Activated CD4-positive, alpha-beta T cell treated with anti-CD3 and anti-CD28 coated beads, Interleukin-2, amount 50 U/mL, for 4 hours (primary cell): ENCODE measurements at places on chromosomes 3 and 15.
A peak's percentile ranks its signal among the peaks of the same experiment; 100 is the strongest.

GRCh38 chr3:14429237-14429636 lies 26.8 kb downstream of the SLC6A6 start:
- no peak for DNase-seq

DNA sequence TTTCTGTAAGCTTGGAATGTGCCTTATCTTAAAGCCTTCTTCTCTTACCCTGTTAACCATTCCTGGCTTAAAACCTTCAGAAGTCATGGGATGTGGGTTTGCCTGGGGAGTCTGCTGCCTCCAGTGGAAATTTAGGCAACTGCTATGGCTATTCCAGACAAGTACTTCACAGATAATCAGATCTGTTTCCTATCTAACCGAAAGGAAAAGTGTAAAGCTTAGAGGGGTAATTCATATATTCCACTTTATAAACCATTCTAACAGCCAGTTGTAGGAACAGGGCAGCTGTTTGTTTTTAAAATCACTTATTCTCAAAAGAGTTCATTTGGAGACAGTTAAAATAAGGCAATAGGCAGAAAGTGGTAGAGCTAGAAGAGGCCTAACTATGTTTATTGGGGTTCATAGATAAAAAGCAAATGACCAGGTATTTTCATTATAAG lies 219.9 kb downstream of the TCF12 start:
- no peak for DNase-seq

GRCh38 chr3:45226206-45226915 lies at the start of gene TMEM158:
TMEM158 (minus strand) TSS chr3:45226287; CDS start chr3:45226027, 260 bp downstream.
- peak; percentile 73 for DNase-seq

GRCh38 chr3:66104535-66104934 lies 65.8 kb upstream of the MAGI1 start:
- no peak for DNase-seq
